HEK293T (cell line): ENCODE measurements at places on chromosomes 16 and 17.
A peak's percentile ranks its signal among the peaks of the same experiment; 100 is the strongest.

DNA sequence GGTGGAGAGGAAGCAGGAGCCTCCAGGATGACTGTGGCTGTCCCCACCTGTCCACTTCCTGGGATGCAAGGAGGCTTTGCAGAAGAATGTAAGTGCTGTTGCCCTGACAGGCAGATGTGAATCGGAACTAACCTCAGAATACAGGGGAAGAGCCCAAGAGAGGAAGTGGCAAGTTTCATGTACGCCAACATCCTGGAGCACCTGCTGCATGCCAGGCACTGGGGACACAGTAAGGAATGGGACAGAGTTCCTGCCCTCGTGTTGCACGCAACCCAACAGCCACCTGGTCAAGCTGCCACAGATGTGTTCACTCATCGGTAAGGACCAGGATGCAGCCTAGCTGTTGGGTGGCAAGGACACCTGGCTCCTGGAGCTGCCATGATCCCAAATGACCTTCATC, 98.6 kb upstream of the RPL38 start:
- no peak for DNase-seq

DNA sequence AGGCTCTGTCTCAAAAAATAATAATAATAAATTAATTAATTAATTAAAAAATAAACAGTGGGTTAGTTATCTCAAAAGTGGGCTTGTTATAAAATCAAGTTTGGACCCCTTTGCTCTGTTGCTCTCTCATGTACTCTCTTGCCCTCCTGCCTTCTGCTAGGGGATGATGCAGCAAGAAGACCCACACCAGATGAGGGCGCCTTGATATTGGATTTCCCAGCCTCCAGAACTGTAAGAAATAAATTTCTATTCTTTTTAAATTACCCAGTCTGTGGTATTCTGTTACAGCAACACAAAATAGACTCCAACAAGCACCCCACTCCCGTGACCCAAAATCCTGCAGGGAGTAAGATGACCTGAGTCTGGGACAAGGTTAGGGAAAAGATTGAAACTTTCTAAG, 2.1 kb upstream of the ZNF652 start:
- no peak for DNase-seq

- peak; percentile 39 for DNase-seq
These were observed 11.9 kb upstream of the COL1A1 start for GRCh38 chr17:50213026-50214022.

DNA sequence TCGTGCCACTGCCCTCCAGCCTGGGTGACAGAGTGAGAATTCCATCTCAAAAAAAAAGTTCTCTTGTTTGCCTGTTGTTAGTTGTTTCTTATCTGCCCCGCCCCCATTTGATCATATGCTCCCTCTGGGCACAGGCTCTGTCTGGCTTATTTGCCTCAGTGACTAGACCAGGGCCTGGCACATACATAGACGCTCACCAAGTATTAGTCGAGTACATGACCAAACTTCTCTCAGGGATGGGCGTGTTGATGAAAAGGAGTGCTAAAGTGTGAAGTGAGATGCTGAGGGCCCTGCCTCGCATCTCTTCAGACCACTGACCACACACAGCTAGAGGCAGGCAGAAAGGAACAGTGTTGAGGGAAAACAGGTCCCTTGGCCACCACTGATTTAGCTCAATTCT, 3.3 kb upstream of the HELZ start:
- DNase-seq: no peak

GRCh38 chr16:84742641-84743092, 42.9 kb downstream of the USP10 start:
- no peak for DNase-seq

- no peak for DNase-seq
These were observed 153.6 kb downstream of the KATNIP start for GRCh38 chr16:27703545-27703944.

- no peak for DNase-seq
These were observed 279.6 kb downstream of the HS3ST3A1 start for GRCh38 chr17:13321951-13322701.

DNA sequence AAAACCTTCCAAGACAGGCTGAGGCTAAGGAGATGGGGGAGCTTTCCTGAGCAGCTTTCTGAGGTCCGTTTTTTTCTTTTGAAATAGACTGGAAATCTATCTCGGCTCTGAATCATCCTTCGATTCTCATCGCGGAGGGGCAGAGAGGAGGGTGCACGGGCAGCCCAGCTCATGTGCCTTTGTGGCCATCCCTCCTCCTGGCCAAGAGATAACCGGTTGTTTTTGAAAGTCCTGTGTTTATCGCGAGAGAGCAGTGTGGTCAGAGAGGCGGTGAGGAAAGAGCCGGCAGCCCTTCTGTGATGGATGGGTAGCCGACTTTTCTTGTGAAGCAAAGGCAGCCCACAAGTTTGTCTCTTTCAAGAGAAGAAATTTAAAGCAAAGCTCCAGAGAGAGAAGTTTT, 191.6 kb downstream of the CCDC182 start:
- DNase-seq: no peak

DNA sequence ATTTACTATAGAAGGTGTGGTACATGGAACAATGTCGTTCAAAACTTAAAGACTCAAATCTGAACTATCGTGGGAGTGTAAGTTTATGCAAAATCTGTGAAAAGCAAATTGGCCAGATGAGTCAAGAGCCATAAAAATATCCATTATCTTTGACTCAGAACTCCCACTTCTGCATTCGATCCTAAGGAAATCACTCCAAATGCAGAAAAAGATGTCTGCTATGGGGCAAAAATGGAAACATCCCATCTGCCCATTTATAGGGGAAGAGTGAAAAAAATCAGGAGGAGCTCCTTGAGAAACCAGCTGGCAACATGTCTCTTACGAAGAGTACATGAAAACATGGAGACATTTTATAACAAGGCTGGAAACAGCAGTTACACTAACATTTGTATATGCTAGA, 43.6 kb upstream of the CCDC182 start:
- DNase-seq: no peak

DNA sequence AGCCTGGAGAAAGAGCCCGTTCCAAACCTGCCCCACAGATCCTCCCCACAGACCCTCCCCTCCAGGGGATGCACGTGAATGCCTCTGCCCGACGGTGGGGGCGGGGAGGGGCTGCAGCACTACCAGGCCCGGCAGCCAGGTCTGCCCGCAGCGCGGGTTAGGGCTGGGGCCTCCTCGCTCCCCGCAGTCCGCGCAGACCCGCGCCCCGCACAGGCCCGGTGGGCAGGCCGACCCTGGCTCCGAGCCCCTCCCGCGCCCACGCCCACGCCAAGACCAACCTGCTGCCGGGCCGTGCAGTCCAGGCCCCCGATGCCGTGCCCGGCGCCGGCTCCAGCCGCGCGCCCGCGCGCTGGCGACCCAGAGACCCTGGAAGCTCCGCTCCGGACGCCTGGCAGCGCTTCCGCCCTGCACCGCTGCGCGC, at the start of gene RPUSD1:
RPUSD1 (minus strand) TSS at position 404 of the 421 bp plus-strand sequence. CDS start 644 bp downstream, outside the sequence.
- DNase-seq: no peak

- DNase-seq: no peak
These were observed 2.1 kb downstream of the HES7 start for GRCh38 chr17:8121681-8122421.

GRCh38 chr16:75279305-75279704, 27.9 kb upstream of the BCAR1 start:
- no peak for DNase-seq

GRCh38 chr17:79784353-79785016, 6.5 kb downstream of the CBX2 start:
- no peak for DNase-seq

GRCh38 chr16:2173366-2173765, 17.8 kb downstream of the TRAF7 start:
- no peak for DNase-seq
